ENCODE measurements at places on chromosomes 12 and 14.

DNA sequence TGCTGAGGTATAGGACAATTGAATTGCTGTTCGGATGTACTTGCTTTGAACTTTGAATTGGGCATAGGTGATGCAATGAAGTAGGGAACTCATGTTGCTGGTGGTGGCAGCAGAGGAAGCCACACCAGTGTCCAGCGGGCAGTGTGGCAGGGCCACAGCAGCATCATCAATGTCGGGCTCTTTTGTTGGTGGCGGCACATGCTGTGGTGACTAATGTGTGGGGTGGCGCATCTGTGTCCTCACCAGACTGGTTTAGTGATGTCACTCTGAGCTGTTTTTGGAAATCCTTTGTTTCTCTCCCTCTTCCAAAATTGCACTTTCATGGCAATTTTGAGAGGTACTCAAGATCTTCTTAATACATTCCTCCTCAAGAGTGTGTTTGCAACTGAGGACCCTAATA is 187.6 kb downstream of the ETNK1 start:
- no peak for DNase-seq

DNA sequence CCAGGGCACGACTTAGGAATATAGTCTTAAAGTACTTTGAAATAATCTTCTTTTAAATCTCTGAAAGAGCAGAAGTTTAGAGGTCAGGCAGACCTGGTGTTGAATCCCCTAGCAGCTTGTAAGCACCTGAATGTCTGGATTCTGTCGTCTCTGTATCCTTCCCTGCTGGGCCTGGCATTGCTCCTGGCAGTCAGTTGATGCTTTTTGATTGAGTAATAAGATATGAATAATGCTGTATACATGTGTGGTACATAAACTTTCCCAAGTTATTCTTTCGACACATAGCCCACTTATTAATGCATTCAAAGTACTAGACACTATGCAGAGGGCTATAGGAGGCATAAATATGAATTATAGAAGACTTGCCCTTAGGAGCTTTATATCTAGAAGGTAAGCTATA is 31.4 kb downstream of the EVL start:
- no peak for DNase-seq

DNA sequence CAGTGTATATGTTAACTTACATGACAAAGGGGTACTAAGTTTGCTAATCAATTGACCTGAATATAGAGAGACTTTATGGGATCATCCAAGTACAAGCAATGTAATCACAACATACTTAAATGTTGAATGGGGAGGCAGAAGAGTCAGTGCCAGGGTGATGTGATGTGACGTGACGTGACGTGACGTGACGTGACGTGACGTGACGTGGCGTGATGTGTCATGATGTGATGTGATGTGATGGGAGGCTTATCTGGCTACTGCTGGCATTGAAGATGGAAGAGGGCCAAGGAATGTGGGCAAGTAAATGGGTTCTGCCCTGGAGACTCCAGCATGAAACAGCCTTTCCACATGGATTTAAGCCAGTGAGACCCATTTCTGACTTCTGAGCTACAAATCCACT is 38.2 kb upstream of the PRB4 start:
- no peak for DNase-seq

- DNase-seq, result no peak
Observed at GRCh38 chr14:40983604-40984003, 623.1 kb upstream of the LRFN5 start.

DNA sequence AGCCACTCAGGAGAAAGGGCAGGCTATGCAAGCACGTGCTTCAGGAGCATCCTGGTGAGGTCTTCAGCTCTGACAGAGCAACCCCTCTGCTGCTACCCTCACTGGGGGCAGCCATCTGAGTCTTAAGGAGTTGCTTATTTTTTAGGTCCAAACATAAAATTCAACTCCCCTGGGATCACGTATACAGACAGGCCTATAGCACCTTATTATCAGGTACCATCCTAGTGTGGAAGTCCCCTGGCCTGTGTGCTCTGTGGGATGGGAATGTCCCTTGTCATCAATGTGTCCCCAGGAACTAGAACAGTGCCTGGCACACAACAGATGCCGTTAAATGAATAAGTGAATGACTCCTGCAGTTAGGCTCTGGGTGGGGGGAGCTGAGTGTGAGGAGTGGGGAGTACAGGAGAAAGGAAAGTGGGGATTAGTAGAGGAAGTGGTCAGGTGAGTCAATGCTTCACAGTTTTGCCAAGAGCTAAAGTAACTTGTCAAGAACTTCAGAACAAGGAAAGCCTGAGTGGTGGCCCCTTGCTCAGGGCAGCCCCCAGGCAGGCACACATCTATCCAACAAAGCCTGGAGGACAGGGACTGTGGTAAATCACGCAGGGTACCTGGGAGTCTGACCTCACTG is 33.5 kb downstream of the DAD1 start:
- peak; percentile 61 for DNase-seq

GRCh38 chr12:96327346-96327745 is 72.9 kb downstream of the CDK17 start:
- no peak for DNase-seq

DNA sequence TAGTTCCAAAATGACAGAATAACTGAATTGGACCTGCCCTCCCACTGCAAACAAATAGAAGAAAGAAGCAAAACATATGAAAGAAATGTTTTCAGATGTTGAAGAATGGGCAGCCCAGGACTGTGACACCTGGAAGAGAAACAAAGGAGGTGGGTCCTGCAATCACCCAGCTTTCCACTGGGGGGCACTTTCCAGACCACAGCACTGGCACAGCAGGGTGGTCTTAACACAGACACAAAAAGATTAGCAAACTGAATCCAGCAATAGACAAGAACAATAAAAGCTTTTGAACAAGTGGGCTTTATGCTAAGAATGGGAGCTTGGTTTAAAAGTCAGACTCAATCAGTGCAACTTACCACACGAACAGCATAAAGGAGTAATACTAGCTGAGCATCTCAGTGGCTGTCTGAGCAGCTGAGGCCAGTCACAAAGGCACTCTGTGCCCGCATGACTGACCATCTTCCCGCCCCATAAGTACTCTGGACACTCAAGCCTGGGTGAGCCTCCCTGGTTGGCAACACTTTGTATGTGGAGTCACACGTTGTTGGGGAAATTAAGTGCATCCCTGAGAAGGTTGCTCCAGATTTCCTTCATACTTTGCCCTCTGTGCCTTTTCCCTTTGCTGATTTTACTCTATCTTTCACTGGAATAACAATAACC is 27.7 kb downstream of the JKAMP start:
- DNase-seq, result no peak

GRCh38 chr12:74049348-74049747 is 488.3 kb upstream of the ATXN7L3B start:
- DNase-seq, result no peak

GRCh38 chr12:69052613-69053408 is 119.8 kb upstream of the CPM start:
- DNase-seq, result no peak

DNA sequence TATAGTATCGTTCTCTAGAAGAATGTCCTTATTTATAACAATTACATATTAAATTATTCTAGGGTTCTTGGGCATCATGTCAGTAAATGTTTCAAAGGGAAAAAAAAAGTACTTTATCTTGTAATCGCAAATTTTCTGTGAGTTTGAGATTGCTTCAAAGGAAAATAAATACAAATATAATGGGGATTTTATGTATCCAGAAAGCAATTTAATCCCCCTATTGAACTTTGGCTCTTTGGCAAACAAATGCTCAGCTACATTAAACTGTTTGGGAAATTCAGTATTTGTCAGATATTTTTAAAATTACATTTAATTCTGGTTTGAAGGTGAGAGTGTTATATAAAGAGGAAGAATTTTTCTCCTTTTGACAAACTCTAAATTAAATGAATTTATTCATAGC is 8.0 kb downstream of the ACSS3 start:
- DNase-seq, result no peak

All from activated T-cell treated with anti-CD3 and anti-CD28 coated beads for 4 hours (primary cell).